ENCODE measurements at places on chromosomes 7 and 10.

- DNase-seq = no peak
Observed at GRCh38 chr7:17058568-17058967, 176.8 kb upstream of the AGR3 start.

DNA sequence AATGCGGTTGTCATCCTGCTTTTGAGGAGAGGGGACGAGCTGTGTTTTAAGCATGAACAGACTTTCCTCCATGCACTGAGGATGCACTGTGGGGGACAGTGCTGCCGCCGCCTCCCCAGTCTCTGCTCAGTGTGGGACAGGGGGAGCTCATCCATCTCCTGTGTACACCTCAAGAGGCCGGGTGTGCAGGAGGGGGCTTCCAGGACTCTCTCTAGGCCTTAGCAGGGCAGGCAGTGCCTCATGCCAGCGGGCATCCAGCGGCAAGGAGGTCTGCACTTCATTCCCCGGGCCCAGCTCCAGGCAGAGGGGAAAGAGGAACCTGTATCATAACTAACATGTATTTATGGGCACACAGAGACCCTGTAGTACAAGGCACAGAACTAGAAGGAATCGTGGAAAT is 89.7 kb downstream of the DIP2C start:
- no peak for DNase-seq

DNA sequence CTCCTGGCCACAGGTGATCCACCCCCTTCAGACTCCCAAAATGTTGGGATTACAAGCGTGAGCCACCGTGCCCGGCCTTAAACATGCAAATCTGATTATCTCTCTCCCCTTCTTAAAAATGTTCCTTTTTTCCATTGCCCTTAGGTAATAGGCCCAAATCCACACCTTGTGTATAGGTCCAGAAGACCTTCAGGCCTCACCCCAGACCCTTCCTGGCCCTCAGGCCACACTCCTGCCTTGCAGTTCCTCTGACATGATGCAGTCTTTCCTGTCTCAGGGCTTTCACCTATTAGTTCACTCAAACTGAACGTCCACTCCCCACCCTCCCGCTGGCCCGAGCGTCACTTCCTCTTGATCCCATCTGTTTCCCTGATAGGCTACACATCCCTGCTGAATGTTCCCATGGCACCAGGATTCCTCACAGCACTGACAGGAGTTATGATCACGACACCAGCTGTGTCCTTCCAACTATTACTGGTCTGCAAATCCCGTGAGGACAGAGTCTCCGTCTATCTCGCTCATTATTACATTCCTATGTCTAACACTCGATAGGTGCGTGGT is 46.4 kb downstream of the DENND2A start:
- no peak for DNase-seq

DNA sequence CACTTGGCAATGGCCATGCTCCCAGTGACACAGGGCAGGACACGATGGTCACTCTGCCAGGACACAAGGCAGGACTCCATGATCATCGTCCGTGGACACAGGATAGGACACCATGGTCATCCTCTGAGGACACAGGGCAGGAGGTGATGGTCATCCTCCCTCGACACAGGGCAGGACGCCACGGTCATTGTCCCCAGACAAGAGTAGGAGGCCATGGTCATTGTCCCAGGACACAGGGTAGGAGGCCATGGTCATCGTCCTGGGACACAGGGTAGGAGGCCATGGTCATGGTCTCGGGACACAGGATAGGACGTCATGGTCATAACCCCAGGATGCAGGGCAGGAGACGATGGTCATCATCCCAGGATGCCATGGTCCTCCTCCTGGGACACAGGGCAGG is 289.2 kb downstream of the TCERG1L start:
- no peak for DNase-seq

DNA sequence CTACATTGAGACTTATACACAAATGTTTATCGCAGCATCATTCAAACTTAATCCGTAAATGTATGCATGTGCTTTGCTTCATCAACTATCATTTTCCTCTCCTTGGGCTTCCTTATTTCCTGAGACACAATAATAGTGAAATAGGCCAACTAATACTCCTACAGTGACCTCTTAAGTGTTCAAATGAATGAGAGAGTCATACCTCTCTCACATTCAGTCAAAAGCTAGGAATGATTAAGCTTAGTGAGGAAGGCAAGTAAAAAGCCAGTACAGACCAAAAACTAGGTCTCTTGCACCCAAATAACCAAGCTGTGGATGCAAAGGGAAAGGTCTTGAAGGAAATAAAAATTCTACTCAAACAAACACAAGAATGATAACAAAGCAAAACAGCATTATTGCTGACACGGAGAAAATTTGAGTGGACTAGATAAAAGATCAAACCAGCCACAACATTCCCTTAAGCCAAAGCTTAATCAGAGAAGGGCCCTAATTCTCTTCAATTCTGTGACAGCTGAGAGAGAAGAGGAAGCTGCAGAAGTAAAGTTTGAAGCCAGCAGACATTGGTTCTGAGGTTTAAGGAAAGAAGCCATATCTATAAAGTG is 72.3 kb downstream of the GLCCI1 start:
- DNase-seq = no peak

DNA sequence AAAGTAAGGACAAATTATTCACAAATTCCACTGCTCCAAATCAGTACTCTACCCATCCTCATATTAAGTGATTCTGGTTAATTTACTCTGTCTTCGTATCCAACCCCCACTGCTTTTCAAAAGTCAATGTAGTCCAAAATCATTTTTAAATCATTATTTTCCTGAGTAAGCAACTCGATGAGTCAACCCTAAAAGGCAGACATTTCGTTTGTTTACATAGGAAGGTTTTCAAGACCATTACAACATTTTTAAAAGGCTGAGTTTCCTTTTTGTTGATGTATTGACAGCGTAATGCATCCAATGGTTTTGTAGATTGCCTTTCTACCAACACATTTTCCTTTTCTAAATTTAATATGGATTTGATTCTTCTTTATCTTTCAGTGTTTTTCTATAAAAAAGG is 523.0 kb upstream of the ANKRD30A start:
- DNase-seq = no peak

- no peak for DNase-seq
Observed at GRCh38 chr7:26497801-26498596, 206.3 kb downstream of the SNX10 start.
